ENCODE measurements at places on chromosomes 6 and 20.

DNA sequence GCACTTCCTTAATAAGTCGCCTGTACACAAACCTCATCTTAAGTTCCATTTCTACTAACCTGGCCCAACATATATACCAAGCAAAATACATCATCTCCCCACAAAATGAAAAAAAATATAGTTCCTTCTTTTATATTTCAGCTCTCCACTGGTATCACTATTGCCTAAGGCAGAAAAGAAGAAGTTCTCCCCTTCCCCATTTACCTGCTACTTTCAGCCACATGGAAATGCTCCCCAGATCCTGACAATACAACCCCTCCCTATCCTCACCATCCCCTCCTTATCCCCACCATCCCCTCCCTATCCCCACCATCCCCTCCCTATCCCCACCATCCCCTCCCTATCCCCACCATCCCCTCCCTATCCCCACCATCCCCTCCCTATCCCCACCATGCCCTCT is 175.7 kb downstream of the LINC00237 start:
- DNase-seq: no peak

GRCh38 chr6:24105191-24105590 is 20.8 kb upstream of the NRSN1 start:
- no peak for DNase-seq

DNA sequence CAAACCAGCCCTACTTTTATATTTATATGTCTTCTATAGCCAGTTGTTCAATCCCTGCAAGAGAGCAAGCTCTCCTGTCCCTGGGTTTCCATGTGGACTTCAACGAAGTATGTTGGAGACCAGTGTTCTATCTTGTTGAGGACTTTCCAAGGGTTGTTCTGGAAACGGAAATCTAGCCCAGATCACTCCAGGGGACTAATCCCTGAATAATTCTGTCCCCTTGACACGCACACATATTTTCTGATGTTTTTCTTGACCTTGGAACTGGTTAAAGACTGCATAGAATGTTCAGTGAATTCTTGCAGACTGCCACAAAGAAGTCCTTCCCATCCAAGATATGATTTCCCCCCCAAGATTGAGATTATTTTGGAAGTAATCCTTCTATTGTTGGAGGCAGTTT is 9.5 kb upstream of the MYLK2 start:
- DNase-seq: no peak

- DNase-seq: peak; percentile 66
Measured at GRCh38 chr6:56840467-56841380, 114.2 kb upstream of the BEND6 start.

- no peak for DNase-seq
Measured at GRCh38 chr20:49819702-49820101, 7.1 kb downstream of the SLC9A8 start.

- no peak for DNase-seq
Measured at GRCh38 chr6:431986-432385, 40.4 kb downstream of the IRF4 start.

DNA sequence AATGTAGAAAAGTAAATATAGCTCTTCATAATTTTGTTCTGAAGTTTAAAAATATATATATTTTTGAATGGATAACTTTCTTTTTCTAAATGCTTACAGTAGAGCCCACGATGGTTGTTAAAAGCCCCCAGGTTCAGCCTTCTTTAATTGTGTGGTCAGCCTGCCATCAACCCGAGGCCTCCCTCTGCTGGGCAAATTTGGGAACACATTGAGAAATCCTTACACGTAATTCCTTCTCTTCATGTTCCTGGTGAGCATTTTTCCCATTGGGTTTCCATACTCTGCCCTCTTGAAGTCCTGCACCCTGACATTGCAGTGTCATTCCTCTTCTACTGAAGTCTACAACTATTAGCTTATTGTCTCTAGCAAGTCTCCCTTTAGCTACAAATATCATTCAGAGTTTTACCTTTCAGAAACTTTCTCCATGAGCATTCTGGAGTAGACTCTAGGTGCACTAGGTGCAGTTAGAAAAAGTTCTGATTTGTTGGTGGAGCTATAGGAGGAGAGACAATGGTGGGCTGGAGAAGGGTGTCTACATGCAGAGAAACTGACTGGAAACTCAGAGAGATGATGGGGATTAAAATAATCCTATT is 40.6 kb downstream of the TRIM38 start:
- peak; percentile 72 for DNase-seq

Data from SJCRH30 (cell line).